ENCODE measurements at places on chromosomes 16 and 17. TPM values are rescaled to one million over a fixed set of nuclear protein-coding genes. Genes with fewer than 3 reads are reported as not detected.
A peak's percentile ranks its signal among the peaks of the same experiment; 100 is the strongest.

GRCh38 chr16:4087099-4087885 lies 28.9 kb downstream of the ADCY9 start:
- DNase-seq, result no peak

DNA sequence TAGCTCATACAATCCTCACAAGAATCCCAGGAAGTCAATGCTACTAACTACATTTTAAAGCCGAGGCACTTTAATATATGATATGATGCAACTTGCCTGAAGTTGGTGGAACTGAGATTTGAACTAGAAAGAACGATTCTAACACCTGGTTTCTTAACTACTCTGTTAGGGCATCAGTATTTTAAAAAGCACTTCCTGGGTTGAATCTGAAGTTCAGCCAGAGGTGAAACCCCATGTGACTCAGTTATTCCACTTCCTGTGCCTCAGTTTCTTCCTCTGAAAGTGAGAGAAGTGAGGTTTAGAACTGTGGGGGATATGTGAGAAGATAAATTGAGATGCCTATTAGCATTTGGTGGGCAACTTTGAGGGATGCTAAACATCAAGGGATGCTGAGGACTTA lies 129.4 kb upstream of the ANKFN1 start:
- DNase-seq, result no peak

DNA sequence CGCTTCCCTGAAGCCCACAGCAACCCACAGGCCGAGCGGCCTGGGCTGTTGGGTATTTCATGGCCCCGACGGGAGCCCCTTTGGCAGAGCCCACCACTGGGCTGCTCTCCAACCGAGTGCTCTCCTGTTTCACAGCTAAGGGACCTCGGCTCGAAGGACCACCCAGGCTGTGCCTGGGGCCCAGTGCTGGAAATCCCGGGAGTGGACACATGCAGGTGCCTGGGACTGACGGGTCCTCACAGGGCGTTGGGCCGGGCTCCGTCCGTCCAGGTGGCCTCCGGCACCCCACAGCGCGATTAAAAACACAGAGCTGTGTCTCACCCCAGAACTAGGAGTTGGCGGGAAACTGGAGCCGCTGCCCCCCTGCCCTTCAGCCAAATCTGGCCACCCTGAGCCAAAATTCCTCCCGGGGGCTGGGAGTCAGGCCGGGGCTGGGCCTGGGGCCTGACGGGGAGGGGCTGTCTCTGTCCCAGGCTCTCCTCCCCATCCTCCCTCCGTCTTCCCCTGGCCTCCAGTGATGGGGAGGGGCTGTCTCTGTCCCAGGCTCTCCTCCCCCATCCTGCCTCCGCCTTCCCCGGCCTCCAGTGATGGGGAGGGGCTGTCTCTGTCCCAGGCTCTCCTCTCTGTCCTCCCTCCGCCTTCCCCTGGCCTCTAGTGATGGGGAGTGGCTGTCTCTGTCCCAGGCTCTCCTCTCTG lies 14.1 kb downstream of the UTS2R start:
- no peak for DNase-seq

- DNase-seq, result no peak
Measured at GRCh38 chr17:36468903-36469635, 17.4 kb upstream of the ZNHIT3 start.

- DNase-seq, result peak; percentile 77
Measured at GRCh38 chr17:2049333-2050299, 5.3 kb upstream of the HIC1 start.

RAB11FIP3 gene
- 7.5 TPM for total RNA-seq

OR1A1 gene
- not detected for total RNA-seq

All from IMR-90 (cell line).